ENCODE measurements at places on chromosomes 16 and 17.

GRCh38 chr17:81456798-81457197 is 55.8 kb downstream of the ACTG1 start:
- DNase-seq: no peak

- DNase-seq: no peak
These were observed 36.8 kb downstream of the SOCS1 start for GRCh38 chr16:11219178-11219577.

- DNase-seq: no peak
These were observed 48.6 kb upstream of the WSCD1 start for GRCh38 chr17:6021627-6022026.

DNA sequence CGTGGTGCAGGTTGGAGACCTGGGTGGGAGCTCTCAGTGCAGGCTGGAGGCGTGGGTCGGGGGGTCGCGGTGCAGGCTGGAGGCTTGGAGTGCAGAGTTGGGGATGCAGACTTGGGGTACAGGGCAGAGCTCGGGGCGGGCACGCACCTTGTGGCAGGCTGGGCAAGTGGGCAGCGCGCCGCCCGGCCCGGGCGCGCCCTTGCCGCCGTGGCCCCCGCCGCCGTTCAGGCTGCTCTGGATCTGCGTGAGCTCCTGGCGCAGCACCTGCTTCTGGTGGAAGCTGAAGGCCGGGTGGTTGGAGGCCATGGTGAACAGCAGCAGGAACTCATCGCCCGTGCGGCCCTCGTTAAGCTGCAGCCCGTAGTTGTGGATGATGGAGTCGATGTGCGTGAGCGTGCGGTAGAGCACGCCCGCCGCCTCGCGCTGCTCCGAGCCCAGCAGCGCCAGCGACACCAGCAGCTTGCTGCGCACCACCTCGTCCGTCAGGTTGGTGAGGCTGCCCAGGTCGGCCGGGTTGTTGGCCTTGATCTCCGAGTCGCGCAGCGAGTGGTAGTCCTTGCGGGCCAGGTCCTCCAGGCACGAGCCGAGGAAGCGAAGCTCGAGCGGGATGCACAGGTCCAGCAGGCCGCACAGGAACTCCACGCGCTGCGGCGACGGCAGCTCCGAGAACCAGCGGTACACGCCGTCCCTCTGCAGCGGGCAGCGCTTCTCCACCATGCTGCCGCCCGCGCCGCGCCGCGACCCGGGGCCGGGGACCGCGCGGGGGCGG is 1.1 kb downstream of the ZCCHC14 start:
- no peak for DNase-seq

GRCh38 chr16:14454391-14454790 is 175.7 kb downstream of the PARN start:
- DNase-seq: no peak

- DNase-seq: no peak
These were observed 35.7 kb upstream of the MED9 start for GRCh38 chr17:17440938-17441675.

DNA sequence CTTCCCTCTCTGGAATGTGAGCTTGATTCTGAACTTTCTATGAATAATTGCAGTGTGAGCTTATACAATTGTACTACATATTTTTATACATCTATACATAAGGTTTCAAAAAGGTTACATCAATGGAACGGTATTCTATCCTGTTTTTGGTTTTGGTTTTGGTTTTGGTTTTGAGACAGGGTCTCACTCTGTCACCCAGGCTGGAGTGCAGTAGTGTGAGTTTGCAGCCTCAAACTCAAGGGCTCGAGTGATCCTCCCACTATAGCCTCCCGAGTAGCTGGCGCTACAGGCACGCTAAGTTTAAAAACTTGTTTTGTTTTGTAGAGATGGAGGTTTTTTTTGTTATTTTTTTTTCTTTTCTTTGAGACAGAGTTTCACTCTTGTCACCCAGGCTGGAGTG is 1.1 kb downstream of the CTRB1 start:
- DNase-seq: no peak

- DNase-seq: no peak
These were observed 1.1 kb downstream of the METTL16 start for GRCh38 chr17:2510559-2510958.

- no peak for DNase-seq
These were observed 79.4 kb upstream of the KSR1 start for GRCh38 chr17:27376637-27377547.

- no peak for DNase-seq
These were observed 50.5 kb upstream of the KDM8 start for GRCh38 chr16:27152801-27153200.

DNA sequence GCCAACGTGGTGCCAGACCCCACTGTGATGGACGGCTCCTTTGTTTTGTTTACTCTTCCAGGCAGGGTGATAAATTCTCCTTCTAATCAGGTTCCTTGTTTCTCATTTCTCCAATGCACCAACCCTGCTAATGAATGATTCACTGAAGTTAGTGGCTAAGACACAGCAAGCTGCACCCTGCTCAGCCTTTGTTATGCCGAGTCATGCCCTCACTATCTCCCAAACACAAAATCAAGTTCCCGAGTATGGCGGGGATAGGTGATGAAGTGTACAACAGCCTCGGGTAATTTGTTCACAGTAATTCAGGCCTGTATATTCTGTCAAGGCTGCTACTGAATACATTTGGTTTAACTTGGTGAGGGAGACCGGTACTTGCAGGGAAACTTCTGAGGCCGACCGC is 83.8 kb upstream of the HS3ST4 start:
- DNase-seq: no peak

DNA sequence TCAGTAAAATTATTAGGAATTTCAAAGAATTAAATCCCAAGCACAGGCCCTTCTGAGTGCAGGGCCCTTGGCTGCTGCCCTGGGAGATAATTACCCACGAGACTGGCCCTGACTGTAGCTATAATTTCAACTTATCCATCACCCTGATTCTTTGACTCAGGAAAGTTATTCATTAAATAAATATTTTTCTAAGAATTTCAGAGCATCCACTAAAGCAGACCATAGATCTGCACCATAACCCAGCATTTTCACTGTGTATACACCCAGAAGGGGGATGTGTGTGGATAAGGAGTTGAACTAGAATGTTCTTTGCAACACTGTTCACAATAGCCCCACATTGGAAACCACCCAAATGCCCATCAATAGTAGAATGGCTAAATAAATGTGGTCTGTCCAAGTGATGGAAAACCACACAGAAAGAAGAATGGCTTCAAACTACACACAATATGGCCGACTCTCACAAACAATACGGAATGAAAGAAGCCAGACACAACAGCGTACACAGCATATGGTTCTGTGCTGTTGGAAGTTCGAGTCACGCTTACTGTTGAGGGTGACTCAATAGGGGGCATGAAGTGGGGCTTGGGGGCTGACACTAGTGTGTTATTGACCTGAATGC is 33.9 kb upstream of the MEAK7 start:
- DNase-seq: no peak

DNA sequence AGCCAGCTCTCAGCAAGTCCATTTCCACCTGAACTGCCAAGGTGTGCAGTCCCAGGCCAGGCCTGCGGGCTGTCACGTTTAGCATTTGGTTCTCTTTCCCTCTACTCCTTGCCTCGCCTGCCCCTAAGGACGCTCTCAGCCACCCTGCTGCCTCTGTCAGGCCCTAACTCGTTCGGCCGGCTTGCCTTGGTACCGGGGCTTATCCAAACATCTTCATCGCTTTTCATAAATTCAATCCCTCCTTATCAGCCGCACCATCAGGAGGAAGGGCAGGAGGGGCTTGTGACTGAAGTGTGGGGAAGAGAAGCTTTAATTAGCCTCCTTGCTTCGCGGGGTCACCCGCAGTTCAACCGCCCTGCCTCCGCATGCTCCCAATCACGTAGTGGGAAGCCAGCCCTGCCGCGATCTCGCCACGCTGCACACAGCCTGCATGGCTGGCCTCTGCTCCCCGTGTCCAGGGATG is 231.1 kb downstream of the SOX9 start:
- DNase-seq: no peak

- DNase-seq: no peak
These were observed 2.8 kb downstream of the TBC1D10B start for GRCh38 chr16:30367349-30368009.
